ENCODE measurements at places on chromosomes 7 and 10.
A peak's percentile ranks its signal among the peaks of the same experiment; 100 is the strongest.

DNA sequence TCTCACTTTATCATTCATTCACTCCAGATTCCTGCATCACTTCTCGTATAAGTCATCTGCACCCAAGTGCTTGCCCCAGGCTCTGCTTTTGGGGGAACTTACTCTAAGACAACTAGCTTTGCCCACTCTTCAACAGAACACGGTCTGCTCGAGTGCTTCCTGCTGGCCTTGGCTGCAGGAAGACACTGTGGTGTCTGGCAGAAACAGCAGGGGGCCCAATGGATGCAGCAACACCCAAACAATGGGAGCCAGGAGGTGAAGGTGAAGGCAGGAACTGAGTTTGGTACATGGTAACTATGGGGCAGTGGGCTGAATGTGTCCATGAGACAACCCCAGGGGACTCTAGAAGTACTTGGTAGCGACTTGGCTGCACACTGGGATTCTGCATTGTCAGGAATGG lies 344.0 kb downstream of the REEP3 start:
- DNase-seq = no peak

DNA sequence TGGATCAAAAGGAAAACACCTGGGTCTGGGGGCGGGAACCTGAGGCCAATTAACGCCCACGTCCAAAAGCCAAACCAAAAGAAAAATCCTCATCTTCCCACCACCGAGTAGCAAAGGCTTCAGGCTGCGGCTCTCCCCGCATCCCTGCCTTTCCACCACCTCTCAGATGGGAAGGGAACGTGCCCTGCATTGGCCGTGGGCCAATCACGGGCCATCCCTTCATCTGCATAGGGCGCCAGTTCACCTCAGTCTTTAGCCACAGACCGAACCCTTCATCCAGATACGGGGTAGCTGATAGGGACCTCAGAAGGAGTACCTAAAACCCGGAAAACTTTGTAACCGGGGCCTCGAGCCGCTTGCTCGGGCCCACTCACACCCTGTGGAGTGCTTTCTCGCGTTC lies 626 bp downstream of the PRPF18 start:
- no peak for DNase-seq

DNA sequence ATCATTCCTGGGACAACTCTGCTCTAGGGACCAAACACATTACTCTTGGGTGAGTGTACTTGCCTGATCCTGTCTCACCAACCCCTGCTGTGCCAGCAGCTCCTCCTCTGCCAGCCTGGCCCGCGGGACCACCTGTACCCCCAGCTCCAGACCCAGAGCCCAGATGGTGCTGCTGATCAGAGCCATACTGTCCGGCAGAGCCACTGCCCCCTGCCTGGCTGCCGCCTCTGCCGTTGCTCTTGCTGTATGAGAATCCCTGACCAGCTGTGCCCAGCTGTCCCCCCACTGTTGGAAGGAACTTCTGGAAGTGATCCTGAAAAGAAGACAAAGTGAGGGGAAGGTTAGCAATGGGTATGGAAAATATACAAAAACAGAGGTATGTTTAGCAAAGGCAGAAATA lies 6.9 kb downstream of the MYOZ1 start:
- DNase-seq = no peak

DNA sequence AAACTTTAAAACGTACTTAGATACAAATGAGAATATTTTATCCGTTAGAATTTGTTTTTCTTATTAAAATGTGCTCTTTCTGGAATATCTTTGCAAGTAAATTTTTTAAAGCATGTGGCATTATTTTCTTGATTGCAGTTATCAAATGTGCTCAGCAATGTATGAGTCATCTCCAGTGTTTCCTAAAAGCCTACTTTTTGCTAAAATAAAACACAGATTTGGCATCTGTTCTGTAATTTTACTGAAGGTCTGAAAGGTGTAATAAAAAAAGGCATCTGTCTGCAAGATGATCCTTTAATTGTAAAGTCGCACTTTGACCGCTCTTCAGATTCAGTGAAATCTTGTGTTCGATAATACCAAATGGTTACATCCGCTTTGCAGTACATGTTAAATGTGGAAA lies 3.4 kb downstream of the GNAT3 start:
- no peak for DNase-seq

GRCh38 chr7:142158736-142159496 lies 47.4 kb downstream of the MGAM2 start:
- no peak for DNase-seq

DNA sequence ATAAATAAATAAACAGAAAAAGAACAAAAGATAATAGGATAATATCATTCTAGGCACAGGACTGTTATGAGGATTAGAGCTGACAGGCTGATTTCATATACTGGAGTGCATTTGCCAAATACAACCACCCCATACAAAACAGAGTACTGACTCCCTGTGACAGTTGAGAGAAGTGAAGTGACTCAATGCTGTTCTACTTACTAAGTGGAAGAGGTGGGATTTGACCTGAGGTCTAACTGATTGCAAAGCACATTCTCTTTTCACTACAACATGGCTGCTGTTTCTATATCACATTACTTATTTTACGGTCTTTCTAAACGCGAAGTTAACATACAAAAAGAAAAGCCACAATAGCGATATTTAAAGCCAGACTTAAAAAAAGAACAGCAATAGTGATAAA lies 51.4 kb downstream of the ITGB1 start:
- no peak for DNase-seq

DNA sequence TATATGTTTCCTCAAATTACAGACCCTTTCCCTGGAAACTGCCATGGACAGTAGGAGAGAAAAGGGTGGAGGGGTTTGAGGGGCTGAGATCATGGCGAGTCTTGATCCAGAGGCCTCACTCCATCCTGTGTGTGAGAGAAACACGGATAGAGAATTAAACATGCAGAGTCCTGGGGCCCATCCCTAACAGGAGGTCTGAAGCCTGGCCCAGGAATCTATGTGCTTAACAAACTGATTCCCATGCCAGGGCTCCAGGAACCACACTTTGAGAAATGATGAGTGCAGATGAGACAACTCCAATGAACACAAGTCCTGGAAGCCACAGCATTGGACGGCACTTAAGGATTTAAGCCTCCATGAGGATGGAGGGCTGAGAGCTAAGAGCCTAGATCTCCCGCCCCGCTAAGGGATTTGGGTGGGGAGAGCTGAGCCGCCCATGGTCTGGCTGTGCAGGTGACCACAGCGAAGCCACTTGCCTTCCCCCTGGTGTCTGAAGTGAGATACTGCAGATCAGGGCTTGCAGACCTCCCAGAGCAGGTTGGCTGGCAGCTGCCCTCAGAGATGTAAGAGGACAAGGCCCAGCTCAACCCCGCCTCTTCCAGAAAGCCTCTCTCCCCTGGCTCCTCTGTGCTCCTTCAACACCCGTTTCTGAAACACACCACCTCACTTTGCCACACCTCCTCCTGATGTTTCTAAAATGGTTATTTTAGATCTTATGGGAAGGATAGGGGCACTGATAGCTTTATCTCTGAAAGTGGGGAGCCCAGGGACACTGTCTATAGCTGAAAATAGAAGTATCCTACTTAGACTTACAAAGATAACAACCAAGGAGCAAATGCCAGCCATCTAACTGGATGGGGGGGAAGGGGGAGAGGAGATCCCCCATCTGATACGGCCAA lies 24.8 kb upstream of the EIF5AL1 start:
- DNase-seq = peak; percentile 67

GRCh38 chr10:43806831-43807640 lies 158.4 kb upstream of the ZNF32 start:
- no peak for DNase-seq

DNA sequence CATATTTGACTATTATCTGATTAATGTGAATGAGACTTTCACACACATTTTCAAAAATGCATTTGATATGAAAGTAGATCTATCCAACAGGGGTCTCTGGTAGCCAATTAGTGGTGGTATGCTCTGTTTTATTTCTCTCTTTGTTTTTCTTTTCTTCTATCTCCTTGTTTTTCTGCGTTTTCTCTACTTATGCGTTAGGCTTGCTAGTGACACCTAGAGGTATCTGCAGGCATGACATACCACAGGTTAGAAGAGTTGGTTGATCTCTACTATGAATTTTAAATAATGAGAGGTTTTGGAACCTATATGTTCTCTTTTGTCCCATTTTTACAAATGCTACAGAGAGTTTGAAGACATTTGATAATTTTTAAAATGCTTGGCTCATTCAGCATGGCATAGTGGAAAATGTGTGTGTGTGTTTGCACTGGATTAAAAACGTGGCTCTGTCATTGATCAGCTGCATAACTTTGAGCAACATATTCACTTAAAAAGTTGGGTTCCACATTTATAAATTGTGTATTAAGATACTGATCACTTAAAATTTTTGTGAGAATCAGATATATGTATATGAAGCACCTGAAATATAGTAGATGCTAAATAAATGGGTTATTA lies 28.1 kb upstream of the PLXDC2 start:
- DNase-seq = peak; percentile 59

- DNase-seq = peak; percentile 1
Observed at GRCh38 chr10:66586073-66586472, 339.8 kb upstream of the LRRTM3 start.

GRCh38 chr10:71517298-71518169 lies 120.8 kb downstream of the CDH23 start:
- no peak for DNase-seq

GRCh38 chr10:47443145-47443544 lies 40.8 kb downstream of the ANXA8 start:
- no peak for DNase-seq

DNA sequence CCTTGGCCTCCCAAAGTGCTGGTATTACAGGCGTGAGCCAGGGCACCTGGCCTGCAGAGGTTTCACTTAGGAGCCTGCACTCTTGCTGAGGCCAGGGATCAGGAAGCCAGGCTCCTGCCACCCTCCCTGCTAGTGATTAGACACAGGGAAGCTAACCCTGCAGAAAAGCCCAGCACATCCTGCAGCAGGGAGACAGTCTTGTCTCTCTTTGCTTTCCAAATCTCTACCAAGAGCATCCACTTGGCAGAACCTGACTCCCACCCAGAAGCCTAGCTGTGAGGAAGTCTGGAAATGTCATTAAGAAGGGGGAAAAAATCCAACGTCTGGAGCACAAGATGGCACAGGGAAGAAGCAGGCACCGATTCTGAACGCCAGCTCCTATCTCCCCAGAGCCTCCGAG lies 8.0 kb upstream of the FAM171A1 start:
- DNase-seq = no peak

GRCh38 chr10:69484736-69485135 lies 33.5 kb downstream of the TSPAN15 start:
- no peak for DNase-seq

DNA sequence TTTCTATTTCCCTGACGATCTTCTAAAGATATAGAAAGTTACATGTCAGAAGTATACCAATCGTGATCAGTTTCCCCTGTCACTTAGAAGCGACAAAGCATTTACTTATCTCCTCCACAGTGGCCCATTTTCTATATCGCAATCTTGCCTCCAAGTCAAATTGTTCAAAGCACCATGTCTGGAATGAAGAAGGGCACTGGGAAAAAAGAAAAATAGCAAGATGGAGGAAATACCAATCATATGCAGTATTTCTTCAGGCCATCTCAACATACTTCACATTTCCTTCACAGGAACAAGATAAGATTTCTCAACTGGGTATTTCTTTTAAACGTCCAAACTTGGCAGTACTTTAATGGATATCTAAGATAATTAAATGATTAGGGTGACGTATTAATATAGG lies 63.3 kb upstream of the IL6 start:
- DNase-seq = no peak

- DNase-seq = no peak
Observed at GRCh38 chr10:86390337-86391120, 23.9 kb upstream of the GRID1 start.

- no peak for DNase-seq
Observed at GRCh38 chr10:110546499-110547110, 20.9 kb upstream of the SMC3 start.

DNA sequence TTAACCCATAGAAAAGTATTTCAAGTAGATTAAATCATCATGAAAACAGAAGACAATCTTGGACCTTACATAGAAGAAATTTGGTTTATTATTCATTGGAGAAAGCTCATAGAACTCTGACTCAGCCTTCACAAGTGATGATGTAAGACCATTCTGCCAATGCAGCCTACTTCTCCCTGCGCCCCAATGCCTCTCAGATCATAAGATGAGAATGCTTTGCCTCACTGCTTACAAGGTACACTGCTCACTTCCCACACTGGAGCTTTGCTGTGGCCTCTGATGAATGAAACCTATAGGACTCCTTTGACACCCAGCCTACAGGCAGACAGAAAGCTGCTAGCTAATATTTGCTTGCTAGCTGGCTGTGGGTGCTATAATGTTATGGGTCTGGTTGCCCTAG lies 569.4 kb upstream of the STEAP1 start:
- DNase-seq = no peak

GRCh38 chr7:77306231-77307067 lies 106.8 kb upstream of the FGL2 start:
- DNase-seq = no peak

DNA sequence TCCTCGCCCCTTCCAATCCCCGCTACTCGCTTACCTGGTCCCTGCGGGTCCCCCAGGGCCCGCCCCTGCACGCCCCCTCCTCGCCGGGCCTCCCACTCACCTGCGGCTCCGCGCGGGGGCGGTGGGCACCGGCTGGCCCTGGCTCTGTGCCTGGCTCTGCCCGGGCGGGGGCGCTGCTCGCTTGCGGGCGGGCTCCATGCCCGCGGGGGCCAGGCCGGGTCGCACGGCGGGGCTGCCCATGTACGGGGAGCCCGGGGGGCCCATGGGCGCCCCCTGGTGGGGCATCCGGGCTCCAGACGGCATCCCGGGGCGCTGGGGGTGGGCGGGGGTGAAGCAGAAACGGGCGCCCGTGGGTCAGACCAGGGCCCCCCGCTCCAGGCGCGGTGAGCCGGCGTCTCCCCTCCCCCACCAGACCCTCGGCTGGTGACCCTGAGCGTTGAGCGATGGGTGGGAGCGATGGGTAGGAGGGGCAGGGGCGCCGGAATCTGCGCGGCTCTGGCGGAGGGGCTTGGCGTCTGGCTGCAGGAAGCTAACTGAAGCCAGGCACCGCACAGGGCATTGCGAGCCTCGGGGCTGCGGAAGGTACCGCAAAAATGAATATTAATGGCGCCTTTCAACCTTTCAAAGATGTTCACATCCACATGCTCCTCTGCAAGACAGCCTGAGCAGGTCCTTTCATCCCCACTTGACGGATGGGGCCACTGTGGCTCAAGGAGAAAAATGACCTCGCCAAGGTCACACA lies 3.0 kb downstream of the SMARCD3 start:
- no peak for DNase-seq

DNA sequence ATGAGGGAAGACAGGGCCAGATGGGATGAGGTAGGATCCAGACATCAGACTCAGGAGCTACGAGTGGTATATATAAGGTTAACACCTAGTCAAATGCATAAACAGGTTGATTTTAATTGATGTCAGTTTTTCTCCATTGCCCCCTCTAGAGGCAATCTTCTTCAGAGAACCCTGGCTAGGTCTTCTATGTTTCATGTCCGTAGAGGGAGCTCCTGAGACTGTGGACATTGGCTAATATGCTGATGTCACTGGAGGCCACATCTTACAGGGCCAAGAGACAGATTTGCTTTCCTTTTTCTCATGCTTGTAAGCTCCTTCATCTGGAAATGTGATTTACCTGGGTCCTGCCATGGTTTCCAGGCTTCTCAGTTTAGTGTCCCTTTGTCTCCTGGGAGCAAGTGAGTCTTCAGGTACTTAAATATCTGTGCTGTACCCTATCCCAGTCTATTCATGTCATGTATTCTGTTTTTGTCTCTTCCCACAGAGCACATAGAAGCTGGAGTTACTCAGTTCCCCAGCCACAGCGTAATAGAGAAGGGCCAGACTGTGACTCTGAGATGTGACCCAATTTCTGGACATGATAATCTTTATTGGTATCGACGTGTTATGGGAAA lies 161.6 kb upstream of the PRSS1 start:
- peak; percentile 81 for DNase-seq

- no peak for DNase-seq
Observed at GRCh38 chr7:17619196-17619818, 320.9 kb downstream of the AHR start.
